ENCODE measurements at places on chromosomes 2 and 18. TPM values are rescaled to one million over a fixed set of nuclear protein-coding genes. Genes with fewer than 3 reads are reported as not detected.

Gene SP140L
- polyA plus RNA-seq: 4.4 TPM

GRCh38 chr2:215579809-215580208 is 143.9 kb upstream of the FN1 start:
- peak; percentile 90 for DNase-seq

DNA sequence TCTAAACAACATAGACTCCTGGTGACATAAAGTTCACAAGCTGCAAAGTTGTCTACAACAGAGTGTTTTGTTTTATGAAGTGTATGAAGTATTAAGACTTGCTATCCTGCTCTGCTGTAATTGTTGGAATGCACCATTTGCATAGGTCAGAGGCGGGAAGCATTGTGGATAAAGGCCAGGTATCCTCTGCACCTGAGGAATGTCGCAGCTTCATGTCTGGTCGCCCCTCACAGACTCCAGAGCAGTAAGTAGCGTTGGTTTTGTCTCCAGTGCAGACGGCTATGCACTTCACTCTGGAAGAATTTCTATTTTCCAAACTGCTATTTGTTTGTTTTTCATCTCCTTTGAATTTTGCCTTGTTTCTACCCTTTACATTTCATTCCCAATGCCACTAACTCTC is 63.1 kb downstream of the UNC80 start:
- no peak for DNase-seq

- DNase-seq: no peak
These were observed 107.8 kb upstream of the DAPL1 start for GRCh38 chr2:158687315-158687714.

DNA sequence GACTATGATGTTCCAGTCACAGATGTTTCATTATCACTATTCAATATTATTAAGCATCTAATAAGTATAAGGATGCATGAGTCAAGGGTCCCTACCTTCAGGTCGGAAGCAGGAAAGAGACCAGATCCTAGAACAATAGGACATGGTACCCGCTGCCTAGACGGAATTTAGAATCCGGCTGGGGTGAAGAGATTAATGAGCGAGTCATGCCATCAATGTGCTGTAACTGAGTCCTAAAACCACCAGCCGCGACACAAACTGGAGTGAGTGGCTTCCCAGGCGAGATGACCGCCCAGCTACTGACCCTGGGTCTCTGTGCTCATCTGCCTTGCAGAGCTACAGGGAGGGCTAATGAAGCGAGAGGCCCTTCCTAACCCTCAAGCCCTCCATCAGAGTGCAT is 73.6 kb downstream of the DNMT3A start:
- DNase-seq: no peak

- no peak for DNase-seq
These were observed 419.9 kb downstream of the TGIF1 start for GRCh38 chr18:3869848-3870247.

Gene GKN1
- polyA plus RNA-seq: 0.29 TPM

Gene CDH19
- polyA plus RNA-seq: 4.6 TPM

DNA sequence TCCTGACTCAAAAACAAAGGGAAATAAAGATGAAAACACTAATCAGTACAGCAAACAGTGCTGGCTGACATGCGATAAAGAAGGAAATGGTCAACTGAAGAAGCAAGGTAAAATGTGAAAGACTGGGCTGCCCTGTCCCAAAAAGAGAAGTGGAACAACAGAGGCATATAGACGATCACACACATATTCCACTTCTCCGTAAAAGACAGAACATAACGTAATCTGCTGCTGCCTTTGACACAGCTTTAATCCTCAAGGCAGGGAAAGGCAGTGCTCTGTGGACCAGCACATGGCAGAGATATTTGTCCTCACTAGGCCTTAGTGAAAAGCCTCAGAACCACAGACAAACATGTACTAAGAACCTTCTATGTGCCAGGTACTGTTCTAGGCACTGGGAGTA is 24.3 kb upstream of the REL start:
- no peak for DNase-seq

DNA sequence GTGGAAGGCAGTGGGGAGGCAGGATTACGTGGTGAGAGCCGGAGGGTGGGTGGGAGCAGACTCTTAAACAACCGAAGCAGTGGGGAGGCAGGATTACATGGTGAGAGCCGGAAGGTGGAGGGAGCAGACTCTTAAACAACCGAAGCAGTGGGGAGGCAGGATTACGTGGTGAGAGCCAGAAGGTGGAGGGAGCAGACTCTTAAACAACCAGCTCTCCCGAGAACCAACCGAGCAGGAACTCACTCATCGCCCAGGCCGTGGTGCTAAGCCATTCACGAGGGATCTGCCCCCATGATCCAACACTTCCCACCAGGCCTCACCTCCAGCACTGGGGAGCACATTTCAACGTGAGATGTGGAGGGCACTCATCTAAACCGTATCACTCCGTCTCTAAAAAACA is 87.7 kb downstream of the RTP5 start:
- no peak for DNase-seq

GRCh38 chr18:79560042-79560860 is 119.4 kb upstream of the CTDP1 start:
- no peak for DNase-seq

GRCh38 chr2:81206216-81206615 is 901.7 kb upstream of the LRRTM1 start:
- DNase-seq: no peak

- DNase-seq: no peak
These were observed 308.3 kb downstream of the TSN start for GRCh38 chr2:122063716-122064115.

Gene DNER
- 4.7 TPM for polyA plus RNA-seq

DNA sequence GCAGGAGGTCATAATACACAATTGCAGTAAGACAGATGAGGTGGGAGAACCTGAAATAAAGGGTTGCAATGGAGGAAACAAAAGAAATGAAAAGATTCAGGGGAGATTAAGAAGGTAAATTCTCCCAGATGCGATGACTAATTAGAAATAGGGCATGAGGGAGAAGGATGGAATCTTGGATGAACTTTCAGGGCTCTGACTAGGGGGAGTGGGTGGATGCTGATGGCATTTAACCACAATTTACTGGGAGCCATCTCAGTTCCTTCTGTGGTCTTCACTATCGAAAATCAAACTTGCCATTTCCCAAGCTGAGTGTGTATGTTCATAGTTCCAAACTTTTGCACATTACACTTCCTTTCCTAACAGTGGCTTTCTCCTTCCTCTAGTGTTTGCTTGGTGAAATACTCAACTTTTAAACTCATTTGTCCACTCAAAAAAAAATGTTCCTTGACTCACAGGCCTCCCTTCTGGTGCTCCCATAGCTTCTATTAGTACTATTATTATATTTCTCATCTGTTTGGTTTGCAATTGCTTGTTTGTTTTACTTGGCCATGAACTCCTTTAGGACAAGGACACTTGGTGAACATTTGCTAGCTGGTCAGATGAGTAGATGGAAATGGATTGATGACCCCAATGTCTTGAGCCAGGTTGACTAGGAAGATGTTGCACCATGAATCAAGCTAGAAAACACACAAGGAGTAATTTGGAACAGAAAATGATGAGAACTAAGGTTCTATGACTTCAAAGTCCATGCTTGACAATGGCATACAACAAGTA is 178.5 kb downstream of the DIS3L2 start:
- no peak for DNase-seq

DNA sequence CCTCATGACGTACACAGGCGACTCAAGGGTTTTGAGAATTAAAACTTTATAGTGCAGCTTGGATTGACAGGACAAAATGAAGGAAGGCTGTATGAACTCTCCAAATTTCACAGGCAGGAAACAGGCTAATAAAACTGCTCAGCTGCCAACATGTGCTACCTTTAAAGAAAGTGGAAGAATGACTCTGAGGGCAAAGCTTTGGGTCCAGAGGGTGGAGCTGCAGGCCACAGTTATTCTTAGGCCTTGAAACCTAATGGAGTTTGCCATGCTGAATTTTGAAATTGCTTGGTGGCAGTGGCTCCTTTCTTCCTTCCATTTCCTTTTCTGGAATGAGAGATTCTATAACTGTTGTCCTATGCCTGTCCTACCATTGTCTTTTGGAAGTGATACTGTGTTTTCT is 34.8 kb downstream of the HAT1 start:
- no peak for DNase-seq

Gene VWC2L
- not detected for polyA plus RNA-seq

Gene XRCC5
- polyA plus RNA-seq: 137 TPM

- DNase-seq: peak; percentile 55
These were observed 18.8 kb downstream of the KLHL41 start for GRCh38 chr2:169528271-169528701.

GRCh38 chr2:206259376-206260187 is 14.9 kb upstream of the ZDBF2 start:
- no peak for DNase-seq

GRCh38 chr18:22171258-22172119 is 2.1 kb downstream of the GATA6 start:
- DNase-seq: no peak

- DNase-seq: no peak
These were observed 159.5 kb upstream of the EPHA4 start for GRCh38 chr2:221731432-221732145.

DNA sequence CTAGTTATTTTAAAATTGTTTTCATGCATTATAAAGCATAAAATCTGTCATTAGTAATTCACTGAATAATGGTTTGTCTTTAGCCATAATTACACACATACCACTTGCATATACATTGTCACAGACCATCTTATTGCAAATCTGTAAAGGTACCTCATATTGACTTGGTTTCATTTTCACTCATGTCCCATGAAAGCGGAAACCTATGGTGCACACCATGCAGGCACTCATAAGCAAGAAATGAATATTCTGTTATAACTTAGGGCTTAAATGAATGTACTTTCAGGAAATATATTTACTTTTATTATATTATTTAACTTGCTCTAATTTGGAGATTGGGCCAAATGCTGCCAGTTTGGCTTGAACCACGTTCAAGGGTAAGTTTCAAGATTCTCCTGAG is 29.2 kb upstream of the STK17B start:
- no peak for DNase-seq

Gene CHRND
- polyA plus RNA-seq: 97.9 TPM

Gene KLHL41
- 1,958 TPM for polyA plus RNA-seq

- peak; percentile 18 for DNase-seq
These were observed 2048.0 kb downstream of the SUCLG1 start for GRCh38 chr2:82411071-82411470.

- DNase-seq: peak; percentile 39
These were observed 37.5 kb upstream of the NEB start for GRCh38 chr2:151771599-151772358.

DNA sequence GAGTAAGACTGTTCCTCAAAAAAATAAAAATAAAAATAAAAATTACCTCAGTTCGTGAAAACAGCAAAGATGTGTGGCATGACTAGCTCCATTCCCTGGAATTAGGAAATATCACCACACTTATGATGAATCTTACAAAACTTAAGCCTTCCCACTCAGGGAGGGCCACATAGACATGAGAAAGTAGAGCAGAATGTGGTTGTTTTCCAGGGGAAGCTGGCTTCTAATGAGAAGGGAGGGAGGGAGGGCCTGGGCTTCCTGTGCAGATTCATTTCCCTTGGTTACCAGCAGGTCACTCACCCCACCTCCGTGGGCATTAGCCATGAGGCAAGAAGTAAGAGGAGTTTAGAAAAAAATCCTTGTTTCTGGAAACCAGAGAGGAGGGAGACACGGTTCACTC is 95.9 kb upstream of the RMDN2 start:
- DNase-seq: no peak

DNA sequence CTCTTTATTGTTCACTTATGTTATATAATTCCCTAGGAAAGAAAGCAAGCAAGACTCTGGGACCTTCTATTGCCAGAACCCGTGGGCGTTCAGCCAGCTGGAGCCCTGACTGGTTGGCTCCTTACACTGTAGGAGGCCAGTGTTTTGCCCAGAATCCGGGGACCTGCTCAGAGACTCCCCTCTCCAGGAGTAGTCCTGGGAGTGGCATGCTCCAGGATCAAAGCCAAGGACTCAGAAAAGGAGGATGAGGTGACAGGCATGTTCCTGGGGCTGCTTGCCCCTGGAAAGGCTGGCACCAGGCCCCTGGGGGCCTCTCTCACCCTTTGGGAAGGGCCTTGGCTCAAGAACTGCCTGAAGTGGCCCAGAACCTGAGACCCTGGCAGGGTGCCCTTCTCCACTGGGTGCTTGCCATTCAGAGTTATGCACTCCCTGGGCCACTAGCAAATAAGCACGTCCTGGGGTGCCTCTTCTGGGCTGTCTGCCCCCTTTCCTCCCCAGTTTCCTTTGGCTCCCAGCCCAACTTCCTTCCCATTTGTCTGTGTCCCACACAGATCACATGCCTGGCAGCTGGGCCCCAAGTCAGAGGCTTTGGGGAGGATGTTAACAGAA is 19.6 kb upstream of the KIF3C start:
- no peak for DNase-seq
